ENCODE measurements at places on chromosomes 2 and 18.
A peak's percentile ranks its signal among the peaks of the same experiment; 100 is the strongest.

- DNase-seq, result peak; percentile 94
These were observed 21.8 kb upstream of the IL1R1 start for GRCh38 chr2:102120701-102121159.

DNA sequence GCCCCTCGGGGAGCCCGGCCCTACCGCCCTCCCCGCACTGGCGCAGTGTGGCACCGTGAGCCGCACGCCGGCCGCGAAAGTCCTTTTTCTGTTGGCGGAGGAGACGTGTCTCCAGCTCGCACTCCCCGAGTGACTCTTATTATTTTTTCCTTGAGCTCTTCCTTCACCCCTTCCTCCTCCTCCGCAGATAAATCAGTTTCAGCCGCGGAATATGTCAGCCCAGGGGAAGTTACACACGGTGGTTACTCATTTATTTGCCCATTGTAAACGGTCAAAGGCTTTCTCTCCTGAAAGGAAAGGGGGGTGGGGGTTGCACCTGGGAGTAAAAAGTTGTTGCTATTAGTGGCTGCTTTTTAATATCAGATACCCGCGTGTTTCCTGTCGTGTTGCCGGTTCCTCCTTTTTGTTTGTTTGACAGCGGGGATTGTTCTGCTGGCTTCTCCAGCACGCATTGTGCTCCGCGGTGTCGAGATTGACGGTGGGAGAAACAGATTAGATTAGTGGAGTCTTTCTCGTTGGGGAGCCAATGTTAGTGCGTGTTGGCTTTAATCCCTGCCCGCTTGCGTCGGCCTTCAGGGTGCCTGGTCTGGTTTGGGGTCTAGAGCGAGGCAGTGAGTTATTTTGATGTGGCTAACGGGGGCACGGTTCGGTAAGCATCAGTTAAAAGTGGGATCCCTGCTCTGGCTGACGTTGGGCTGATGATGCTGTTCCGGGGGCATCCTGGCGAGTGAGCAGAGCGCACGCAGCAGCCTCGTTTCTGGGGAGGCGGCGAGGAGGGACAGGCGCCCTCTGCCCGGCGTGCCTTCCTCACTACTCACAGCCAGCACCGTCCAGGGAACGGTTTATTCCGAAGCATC is 1.6 kb downstream of the CRIM1 start:
- DNase-seq, result no peak

- peak; percentile 11 for DNase-seq
These were observed 559.3 kb upstream of the PIK3C3 start for GRCh38 chr18:41395695-41396094.

DNA sequence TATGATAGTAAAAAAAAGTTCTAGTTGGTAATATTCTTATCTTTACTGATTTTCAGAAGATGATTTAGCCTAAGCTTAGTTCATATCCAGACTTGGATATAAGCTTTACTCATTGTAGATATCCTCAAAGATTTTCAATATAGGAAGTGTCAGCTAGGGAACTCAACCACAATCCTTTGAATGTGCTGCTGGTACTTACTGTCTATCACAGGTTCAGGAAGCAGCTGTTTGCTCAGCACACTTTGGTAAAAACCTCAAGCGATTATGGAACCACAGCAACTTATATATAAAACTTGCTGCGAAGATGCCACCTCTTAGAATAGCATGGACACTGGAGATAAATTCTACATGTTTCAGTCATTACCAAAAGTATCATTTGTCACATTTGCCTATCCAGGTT is 60.1 kb upstream of the TNFRSF11A start:
- no peak for DNase-seq

GRCh38 chr2:74043345-74044329 is 58.9 kb downstream of the TET3 start:
- DNase-seq, result no peak

DNA sequence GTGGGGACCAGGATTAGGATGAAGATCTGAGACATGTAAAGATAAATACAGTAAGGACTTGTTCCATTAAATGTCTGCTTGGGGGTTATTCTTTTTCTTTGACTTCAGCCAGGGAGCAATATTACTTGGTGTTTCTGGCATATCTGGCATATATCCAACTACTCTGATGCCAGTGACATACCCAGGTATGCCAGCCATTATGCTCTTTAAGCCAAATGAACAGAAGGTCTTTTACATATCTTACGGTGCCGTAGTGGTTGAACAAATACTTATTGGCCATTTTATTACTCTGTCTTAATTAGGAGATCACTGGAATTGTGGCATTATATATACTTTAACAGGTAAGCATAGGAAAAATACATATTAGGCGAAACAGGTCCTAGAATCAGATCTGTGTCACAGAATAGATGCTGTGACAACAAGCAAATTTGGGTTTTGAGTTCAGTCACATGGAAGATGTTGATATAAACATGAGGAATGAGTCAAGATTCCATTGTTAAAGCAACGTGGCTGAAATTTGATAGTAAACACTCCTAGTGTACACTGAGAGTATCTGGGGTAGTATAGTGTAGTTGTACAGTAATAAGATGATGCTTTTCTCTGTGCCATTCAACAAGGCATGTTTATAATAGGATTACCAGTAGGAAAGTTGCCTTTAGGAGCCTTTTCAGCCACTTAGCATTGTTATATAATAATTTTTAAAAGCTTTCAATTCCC is 62.6 kb downstream of the KCTD18 start:
- DNase-seq, result no peak

GRCh38 chr2:98281607-98282006 is 64.6 kb upstream of the CNGA3 start:
- DNase-seq, result no peak

DNA sequence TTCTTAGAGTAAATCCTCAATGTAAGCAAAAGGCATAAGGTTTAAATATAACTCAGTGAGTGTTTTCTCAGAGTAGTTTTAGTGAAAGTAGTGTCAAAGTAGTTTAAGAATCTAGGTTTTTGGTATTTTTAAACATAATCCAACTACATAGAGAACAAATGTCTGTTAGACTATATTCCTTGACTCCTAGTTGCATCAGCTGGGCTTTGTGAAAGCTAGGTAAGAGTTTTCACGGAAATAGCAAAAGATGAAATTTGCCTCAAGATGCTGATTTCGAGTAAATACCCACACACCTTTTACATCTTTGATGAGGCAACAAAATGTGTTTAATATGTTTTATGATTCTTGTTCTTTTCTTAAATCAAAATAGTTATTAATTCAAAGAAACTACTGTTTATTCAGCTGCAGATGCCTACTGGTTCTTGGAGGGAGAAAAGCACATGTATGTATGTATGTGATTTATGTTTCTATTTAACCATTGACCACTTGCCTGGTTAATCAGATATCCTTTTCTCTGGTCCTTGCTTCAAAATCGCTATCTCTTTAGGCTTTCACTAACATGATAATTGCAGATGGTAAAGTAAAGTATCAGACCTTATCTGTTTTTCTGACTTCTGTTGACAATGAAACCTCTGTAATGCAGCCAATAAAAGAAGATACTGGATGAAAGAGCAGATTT is 117.4 kb upstream of the NOSTRIN start:
- no peak for DNase-seq

- DNase-seq, result no peak
These were observed 4.5 kb downstream of the STEAP3 start for GRCh38 chr2:119228136-119228535.

- no peak for DNase-seq
These were observed 42.3 kb upstream of the GPC1 start for GRCh38 chr2:240392948-240393830.

- no peak for DNase-seq
These were observed 24.2 kb upstream of the CASP8 start for GRCh38 chr2:201235860-201236811.

GRCh38 chr18:34821669-34822210 is 111.6 kb downstream of the DTNA start:
- DNase-seq, result no peak

GRCh38 chr2:117562654-117563053 is 251.8 kb upstream of the DDX18 start:
- no peak for DNase-seq

DNA sequence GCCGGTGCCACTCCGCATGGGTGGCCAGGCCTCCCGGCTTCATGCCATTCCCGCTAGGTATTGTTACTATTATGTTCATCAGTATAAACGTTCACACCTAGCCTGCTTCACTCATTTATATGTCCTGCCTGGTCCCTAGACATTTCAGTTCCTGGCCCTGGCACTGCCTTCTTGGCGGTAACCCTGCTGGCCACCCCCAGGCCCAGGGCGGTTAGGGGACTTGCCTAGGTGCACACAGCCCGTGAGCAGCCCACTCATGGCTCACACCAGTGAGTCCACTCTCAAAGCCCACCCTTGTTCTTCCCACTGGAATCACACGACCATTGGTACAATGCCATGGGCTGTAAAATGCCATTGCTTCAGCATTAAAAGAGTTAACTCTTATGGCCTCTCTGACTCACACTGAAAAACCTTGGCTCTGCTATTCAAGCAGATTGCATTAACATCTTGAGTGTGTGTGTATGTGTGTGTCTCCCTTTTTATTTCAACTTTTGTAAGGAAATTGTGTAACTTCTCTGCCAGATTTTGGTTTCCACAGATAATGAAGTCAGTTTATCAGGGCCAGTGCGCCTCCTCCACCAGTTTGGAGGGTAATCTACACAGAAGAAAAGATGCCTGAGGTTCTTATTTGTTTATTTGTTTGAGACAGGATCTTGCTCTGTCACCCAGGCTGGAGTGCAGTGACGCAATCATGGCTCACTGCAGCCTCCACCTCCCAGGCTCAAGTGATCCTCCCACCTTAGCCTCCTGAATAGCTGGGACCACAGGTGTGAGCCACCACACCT is 74.2 kb downstream of the RAB31 start:
- DNase-seq, result no peak

- no peak for DNase-seq
These were observed 4.0 kb downstream of the EMILIN2 start for GRCh38 chr18:2850816-2851215.

GRCh38 chr2:30341500-30342267 is 105.4 kb upstream of the LCLAT1 start:
- DNase-seq, result no peak

DNA sequence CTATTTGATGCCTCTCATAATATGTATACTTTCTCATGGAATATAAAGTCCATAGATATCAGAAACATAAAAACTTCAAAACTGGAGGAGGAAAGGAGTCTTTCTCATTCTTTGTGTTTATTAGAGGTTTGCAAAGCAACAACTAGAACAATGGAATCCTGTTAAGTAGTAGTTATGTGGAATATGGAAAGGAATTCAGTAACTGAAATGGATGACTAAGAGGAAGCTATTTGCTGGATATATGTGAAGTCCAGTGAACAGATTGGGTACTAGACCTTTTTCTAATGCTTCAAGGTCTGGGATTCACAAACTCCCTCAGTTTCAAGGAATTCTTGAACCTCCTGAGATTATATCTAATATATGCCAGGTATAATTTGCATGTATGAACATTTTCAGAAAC is 353.6 kb upstream of the FANCL start:
- DNase-seq, result no peak

- DNase-seq, result no peak
These were observed 30.6 kb upstream of the FAM237A start for GRCh38 chr2:206611736-206612135.

DNA sequence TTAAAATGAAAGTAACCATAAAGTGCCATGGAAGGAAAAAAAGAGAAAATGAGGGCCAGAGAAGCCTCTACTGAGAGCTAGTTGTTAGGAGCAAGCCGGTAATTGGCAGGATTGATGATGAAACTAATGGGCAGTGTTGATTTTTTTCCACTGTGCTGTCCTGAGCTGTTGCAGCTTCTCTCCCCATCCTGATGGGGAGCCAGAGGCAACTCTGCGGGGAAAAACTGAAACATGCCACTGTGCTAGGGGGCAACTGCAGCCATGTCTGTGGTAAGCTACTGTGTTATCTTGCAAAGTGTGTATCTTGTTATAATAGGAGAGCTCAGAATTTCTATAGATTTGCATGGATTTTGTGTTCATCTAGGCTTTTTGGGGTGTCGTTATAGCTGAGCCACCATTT is 487.9 kb downstream of the STK39 start:
- no peak for DNase-seq

DNA sequence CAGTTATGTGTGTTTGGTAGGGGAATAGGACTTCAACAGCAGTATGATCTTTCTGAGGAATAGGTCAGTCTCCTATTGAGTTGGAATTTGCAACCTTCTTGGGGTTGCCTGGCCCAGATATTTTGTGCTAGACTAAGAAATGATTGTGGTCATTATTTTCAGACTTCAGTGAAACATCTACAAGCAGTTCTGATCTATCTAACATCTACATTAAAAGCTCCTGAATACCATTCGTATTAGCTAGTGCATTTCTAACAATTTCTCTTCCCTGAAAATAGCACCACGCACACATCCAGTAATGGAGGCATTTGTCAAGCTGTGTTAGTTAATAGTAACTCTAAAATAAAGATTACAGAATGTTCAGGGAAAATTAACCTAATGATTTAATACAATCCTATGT is 179.3 kb downstream of the FIGN start:
- no peak for DNase-seq

- DNase-seq, result no peak
These were observed 342.2 kb downstream of the MYCN start for GRCh38 chr2:16282511-16282910.

GRCh38 chr18:72409903-72410302 is 134.2 kb downstream of the CBLN2 start:
- DNase-seq, result no peak

GRCh38 chr2:9714630-9715214 is 83.9 kb upstream of the YWHAQ start:
- DNase-seq, result no peak

- DNase-seq, result no peak
These were observed 68.5 kb downstream of the COPS8 start for GRCh38 chr2:237154082-237154638.

DNA sequence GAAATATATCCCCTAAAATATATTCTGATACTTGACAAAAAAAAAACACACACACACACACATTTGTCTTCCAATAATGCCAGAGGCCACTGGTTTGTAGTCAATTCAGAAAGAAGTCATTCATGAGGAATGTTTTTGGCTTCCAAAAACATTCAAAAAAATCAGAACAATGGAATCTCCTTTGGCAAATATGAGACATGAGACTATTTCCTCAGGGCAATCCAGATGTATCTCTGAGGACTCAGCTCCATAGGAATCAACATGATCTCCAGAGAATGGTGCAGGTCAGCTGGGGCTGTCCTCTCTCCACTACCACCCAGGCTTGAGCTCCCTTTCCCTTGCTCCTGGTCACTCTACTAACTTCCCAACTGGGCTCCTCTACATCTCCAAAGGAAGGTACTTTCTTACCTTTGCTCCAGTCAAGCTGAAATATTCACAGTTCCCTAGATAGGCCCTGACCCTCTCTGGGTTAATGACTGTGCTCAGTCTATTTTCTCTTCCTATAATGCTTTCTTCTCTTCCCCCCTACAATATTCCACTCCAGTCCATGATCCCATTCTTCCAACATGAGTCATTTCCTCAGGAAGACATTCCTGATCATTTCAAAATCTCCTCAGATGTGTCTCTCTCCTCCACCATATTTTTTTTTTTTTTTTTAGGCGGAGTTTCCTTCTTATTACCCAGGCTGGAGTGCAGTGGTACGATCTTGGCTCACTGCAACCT is 145.3 kb downstream of the C1D start:
- DNase-seq, result no peak

GRCh38 chr2:151289972-151290866 is 751 bp upstream of the NMI start:
- no peak for DNase-seq
